Aorta (tissue), 5 donors: ENCODE measurements at places on chromosomes 2 and 18. TPM values are rescaled to one million over a fixed set of nuclear protein-coding genes. Genes with fewer than 3 reads are reported as not detected.

DNA sequence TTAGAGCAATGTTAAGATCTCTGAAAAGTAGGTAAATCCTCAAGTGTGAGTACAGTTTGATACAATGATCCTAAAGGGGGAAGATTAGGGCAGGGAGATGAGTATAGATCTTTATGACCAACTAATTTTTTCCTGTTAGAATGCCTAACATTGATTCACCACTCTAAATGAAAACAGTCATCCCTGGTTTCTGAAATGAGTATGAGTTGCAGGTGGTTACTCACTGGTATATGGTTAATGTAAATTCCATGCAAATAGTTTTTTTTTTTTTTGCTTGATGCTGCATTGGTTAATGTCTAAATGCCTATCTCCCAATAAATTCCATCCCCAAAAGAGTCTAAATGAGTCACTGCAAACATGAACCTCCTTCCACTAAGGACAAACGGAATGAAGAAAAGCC lies 55.0 kb upstream of the SERPINB2 start:
- H3K27me3 ChIP-seq = no peaks in the 10 kb centered on the region
- DNase-seq = no peak
- H3K4me1 ChIP-seq = no peaks in the 10 kb centered on the region
- H3K4me3 ChIP-seq = no peak overlapping the region
- no peak overlapping the region for H3K27ac ChIP-seq

GRCh38 chr18:21662581-21662980 lies 42.0 kb downstream of the ABHD3 start:
- DNase-seq = no peak
- H3K4me3 ChIP-seq = no peak overlapping the region
- no peaks in the 10 kb centered on the region for H3K36me3 ChIP-seq

DNA sequence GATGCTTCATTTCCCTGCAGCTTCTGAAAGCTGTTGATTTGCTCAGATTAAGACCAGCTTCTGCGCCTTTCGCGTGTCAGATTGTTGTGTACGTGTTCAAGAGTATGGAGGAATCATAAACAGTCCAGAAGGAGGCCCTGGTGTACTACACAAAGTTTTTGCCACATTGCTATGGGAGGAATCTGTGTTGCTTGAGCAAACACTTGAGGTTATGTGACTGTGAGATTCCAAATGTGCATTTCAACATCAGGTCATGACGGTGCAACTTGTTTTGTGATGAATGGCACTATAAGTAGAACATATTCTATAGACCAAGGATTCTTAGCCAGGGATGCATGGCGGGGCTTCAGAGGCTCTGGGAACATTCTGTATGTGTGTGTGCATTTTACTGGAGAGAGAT lies 35.0 kb downstream of the SRSF7 start:
- H3K27ac ChIP-seq = no peak overlapping the region
- no peaks in the 10 kb centered on the region for H3K36me3 ChIP-seq
- no peaks in the 10 kb centered on the region for H3K4me1 ChIP-seq
- no peaks in the 10 kb centered on the region for H3K27me3 ChIP-seq

DNA sequence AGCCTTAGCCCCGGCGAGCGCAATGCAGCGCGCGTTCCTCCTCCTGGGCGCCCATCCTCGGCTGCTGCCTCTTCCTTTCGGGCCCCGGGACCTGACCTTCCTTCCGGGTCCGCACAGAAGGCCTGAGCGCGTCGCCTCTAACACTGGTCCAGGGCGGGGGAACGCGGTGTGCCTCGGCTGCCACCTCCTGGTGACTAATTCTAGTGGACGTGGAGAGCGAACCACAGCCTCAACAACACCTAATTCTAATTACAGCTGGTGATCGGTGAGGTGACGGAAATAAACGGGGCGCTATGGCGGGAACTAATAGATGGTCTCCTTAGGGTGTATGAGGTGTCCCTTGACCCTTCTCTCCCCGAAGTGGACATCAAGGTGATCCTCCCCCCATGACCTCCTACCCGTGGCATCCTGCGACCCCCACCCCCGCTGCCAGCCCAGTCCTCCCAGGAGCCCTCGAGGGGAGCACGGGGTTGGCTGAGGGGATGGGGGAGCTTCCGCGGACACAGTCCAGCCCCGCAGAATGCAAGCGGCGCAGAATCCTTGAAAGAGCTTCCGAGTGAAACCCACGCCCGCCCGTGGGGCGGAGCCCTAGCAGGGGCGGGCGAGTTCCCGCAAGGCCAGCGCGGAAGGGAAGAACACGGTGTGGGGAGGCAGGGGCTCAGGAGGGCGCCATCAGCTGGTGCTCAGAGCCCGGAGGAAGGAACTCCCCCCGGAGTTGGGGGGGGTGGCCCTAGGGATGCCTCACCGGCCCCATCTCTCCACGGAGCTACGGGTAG lies 12.8 kb upstream of the HMSD start:
- H3K4me3 ChIP-seq = peak overlapping the region; percentile 33
- H3K4me1 ChIP-seq = no peaks in the 10 kb centered on the region
- no peak overlapping the region for H3K27ac ChIP-seq
- DNase-seq = peak; percentile 89
- H3K27me3 ChIP-seq = no peaks in the 10 kb centered on the region

GRCh38 chr2:217387776-217388387 lies 528.0 kb upstream of the TNP1 start:
- H3K4me3 ChIP-seq = no peak overlapping the region
- no peak for DNase-seq
- no peak overlapping the region for H3K27ac ChIP-seq
- H3K36me3 ChIP-seq = peaks cover 2% of the 10 kb centered on the region

DNA sequence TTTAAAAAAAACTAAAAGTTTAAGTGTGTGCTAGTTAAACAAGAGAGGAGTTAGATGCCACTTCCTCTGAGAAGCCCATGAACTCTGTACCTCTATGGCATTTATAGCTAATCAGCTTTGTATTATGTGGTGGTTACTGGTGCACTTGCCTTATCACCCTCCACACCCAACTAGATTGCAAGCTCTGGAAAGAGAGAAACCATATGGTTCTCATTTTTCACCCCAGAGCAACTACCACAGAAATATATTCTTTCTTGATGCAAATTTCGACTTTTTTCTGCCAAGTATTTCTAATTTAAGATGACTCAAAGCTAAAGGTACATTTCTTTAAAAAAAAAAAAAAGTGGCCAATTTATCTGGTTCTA lies 24.2 kb downstream of the RAPH1 start:
- no peaks in the 10 kb centered on the region for H3K36me3 ChIP-seq
- no peak overlapping the region for H3K4me3 ChIP-seq
- no peaks in the 10 kb centered on the region for H3K27me3 ChIP-seq
- no peaks in the 10 kb centered on the region for H3K4me1 ChIP-seq
- no peak for DNase-seq

WNT6 gene
- total RNA-seq = 2.1 TPM

AKAIN1 gene
- total RNA-seq = not detected

C18orf54 gene
- 2.3 TPM for total RNA-seq

REG1A gene
- total RNA-seq = 6.3 TPM
